ENCODE measurements at places on chromosomes 4 and X. TPM values are rescaled to one million over a fixed set of nuclear protein-coding genes. Genes with fewer than 3 reads are reported as not detected.

DNA sequence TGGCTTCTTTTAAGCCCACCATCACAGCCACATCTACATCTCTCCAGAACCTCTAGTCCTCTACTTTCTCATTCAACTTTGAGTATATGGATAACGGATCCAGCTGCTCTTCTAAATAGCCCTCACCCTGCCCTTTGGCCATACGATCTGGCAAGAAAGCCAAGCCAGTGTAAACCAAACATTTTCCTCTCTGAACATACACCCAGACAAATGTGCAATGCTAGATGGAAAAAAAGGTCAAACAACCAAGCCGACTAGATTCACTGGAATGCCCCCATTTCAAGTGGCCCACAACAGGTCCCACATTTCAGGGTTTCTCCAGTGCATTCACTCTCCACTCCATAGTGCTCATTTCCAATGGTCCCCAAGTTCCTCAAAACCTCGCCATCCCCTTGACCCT is 24.0 kb downstream of the USP46 start:
- no peak for DNase-seq

GRCh38 chr4:62549601-62550000 is 1349.5 kb downstream of the ADGRL3 start:
- DNase-seq, result no peak

GRCh38 chr4:24003496-24003895 is 113.6 kb upstream of the PPARGC1A start:
- no peak for DNase-seq

DNA sequence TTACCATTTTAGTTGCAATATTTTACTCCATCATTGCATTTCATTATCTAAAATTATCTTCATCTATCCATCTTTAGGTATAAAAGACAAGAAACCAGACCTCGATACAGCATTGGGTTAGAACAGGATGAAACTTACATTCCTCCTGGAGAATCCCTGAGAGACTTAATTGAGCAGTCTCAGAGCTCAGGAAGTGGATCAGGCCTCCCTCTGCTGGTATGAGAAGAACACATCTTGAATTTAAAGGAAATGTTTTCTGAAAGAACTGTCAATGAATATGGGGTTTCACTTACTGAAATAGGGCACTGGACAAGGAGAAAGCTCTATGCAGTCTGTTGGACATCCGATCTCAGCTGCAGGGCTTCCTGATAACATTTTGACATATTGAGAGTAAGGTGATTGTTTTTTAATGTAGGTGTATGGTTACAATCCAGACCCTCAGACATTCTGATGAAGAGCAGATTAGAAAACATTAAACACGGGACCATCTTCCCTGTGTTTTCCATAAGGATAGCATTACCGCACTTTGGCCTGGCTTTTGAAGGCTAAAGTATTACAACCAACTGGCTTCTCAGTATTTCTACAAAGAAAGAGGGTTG is 367.2 kb downstream of the BMPR1B start:
- peak; percentile 25 for DNase-seq

- DNase-seq, result no peak
Measured at GRCh38 chr4:36333303-36333877, 52.0 kb downstream of the DTHD1 start.

DNA sequence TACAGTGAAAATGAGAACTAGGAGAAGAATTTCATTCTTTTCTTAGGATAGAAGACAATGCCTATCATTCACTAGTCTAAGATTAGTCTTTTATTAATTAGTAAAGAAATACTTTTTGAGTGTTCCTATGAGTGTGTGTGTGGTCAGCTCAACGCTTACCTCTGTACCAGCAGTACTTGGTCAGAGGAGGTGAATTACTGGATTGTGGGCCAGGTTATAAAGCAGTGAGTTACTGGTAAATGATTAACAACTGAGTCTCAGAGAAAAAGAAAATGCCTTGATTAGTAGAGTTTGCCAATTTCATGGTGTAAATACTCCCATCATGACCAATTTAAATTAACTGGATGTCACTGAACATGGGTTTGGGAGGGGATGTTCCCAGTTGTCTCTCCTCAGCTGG is 444.6 kb downstream of the STIM2 start:
- no peak for DNase-seq

DNA sequence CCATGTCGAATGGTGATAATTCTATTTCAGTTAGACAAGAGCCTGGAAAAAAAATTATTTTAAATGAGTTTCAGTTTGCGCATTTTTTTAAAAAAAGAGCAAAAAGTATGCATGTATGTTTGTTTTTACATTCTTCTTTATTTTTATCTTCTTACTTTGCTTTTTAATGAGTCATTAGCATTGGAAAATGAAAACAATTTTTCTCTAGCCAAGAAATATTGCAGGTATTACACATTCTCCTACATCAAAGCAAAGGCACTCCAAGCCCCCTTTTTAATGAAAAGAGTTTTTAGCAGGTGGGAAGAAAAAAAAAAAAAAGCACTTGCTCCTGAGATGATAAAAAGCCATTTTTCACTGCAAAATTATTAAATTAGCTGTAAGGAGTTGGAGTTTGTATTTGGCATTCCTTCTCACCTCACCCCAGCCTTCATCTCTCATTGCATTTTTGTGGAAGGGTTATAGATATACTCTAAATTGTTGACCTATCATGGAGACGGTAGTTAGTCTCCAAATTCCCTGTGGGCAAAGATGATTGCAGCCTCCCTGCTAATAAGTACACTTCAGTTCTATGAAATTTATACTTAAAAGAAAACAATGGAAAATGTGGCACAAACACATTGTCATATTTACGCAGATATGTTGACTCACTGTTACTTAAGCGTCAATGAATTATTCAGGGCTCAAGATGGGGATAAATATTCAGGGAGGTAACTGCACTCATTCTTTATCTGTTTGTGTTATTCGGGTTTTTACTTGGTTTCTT is 43.8 kb downstream of the PALLD start:
- no peak for DNase-seq

ADH1A gene
- total RNA-seq, result not detected

SHROOM4 gene
- 38.2 TPM for total RNA-seq

FAAH2 gene
- 8.2 TPM for total RNA-seq

ZNF81 gene
- total RNA-seq, result 3.2 TPM

CT55 gene
- total RNA-seq, result not detected

All from upper lobe of left lung (tissue), 6 donors.